ENCODE measurements at places on chromosomes 11 and 22.

DNA sequence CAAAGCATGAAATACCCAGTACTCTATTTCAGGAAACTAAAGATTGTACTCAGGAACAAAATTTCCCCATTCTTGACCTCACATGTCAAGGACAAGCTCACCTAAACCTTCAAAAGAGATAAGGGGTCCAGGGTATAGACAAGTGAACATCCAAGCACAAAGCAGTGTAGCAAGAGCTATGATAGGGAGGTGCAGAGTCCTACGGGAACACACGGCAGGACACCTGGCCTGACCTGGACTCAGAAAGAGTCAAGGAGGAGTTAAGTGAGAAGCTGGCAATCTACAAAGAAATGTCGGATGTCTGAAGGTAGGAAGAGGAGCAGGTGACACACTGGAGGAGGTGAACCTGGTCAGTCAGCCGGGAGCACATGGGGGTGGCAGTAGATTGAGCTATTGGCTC is 67.1 kb upstream of the LDLRAD3 start:
- no peak for DNase-seq

GRCh38 chr11:134244593-134244992 is 8.6 kb downstream of the THYN1 start:
- no peak for DNase-seq

DNA sequence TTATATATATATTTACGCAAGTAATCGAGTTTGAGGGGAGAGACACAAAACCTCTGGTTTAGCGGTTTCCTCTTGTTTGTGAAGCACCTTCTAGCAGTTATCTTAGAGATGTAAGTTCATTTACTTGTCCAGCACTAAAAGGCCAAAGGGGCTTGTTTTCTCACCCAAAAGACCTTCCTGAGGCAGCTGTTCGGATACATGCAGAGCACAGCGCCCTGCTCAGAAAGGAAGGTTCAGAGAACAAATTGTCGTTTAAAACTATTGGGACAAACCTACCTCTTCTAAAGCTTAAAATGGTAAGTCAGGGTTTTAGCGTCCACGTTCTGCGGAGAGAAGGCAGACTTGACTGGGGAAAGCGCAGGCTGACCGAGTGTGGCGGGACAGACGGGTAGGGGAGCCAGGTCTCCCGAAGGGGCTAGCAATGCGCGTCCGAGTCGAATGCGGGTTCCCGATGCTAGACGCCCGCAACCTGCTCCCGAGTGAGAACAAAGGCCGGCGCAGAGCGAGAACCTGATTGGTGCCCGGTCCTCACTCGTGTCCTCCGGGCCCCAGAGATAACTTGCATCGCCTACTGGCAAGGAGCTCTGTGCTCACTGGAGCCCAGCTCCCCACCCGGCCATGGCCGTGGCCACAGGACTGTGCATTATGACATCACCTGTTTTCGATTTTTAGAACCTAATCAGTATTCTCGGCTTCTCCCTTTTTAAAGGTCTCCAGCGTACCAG is 1.0 kb upstream of the SESN3 start:
- DNase-seq = peak; percentile 76

DNA sequence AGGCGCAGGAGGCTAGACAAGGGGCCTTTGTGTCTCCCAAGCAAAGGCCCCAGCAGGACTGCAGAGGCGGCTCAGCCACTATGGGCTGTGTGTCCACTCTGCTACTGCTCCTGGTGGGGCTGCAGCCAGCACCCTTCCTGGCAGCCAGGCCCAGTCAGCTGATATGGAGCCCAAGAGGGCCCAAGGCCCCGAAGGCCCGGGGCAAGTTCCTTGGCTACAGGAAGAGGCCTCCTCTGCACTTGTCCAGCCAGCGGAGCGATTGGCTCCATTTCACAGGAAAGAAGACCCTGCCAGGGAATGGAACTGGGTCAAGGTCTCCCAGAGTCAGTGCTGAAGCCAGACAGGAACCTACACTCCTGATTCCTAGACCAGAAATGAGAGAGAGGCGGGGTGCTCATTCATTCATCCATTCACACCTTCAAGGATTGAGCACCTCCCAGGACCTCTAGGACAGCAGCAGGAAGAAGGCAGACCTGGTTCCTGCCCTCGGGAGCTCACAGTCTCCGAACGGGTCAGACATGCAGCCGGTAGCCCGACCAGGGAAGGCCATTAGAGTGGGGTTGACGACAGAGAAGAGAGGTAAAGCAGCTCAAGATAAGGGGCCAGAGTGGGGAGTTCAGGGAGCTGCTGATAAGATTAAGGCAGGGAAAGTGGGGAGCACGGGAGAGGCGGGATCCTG is 811 bp upstream of the P2RY2 start:
- no peak for DNase-seq

DNA sequence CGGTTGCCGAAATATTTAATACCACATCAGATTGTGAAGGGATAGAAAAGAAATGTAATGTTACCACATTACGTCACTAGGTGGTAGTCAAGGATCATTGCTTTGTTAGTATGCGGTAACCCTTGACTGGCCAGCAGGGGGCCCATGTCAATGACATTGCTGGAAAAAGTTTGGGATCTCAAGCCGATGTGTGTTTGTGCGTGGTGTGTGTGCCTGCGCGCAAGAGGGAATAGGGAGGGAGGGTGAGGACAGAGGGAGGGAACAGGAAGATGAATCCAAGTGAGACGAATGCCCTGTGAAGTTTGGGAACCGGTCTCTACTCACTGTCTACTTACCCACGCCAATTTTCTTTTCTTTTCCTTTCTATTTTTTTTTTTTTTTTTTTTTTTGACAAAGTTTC is 10.7 kb upstream of the MRGPRX2 start:
- peak; percentile 36 for DNase-seq

DNA sequence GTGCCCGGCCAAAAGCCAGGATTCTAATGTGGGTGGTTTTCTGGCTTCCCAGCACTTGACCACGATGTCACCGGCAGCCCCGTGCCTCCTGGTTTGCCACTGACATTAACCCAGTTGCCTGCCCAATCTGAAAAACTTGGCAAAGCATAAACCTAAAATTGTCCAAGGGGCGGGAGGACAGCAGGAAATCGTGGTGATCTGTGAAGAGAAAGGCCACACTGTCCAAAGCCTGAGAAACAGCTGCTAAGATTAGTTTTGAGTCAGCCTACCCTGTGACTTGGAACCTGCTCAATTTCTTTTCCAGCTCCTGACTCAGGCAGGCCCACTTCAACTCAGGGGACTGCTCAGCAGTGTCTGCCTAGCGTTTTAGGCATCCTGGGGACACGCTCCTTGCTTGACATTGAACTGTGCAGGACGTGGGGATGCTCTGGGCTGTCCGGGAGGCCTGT is 8.2 kb upstream of the F2 start:
- DNase-seq = no peak
